ENCODE measurements at places on chromosomes 12 and 14. TPM values are rescaled to one million over a fixed set of nuclear protein-coding genes. Genes with fewer than 3 reads are reported as not detected.

DNA sequence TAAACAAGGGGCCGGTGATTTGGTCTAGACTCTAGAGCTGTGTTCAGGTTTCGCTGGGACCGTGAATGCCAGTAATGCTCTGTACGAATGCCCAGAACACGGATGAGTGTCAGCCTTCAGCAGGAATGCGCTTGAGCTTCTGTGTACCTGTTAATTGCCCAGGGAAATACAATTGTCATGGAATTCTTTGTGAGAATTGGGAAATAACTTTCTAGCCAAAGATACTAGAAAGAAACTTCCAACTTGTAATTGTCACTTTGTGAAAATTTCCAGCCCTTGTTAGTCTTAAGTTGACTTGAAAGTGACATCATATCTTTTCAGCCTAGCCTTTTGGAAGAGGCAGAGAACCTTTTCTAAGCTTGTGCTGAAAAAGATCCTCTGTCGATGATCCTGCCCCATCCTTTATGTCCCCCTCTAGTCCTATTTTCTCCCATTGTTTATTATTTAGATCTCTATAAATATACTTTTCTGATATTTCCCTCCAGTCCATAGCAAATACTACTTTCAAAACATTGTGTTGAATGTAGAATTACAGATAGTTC is 2.7 kb downstream of the CHST11 start:
- DNase-seq = no peak

DNA sequence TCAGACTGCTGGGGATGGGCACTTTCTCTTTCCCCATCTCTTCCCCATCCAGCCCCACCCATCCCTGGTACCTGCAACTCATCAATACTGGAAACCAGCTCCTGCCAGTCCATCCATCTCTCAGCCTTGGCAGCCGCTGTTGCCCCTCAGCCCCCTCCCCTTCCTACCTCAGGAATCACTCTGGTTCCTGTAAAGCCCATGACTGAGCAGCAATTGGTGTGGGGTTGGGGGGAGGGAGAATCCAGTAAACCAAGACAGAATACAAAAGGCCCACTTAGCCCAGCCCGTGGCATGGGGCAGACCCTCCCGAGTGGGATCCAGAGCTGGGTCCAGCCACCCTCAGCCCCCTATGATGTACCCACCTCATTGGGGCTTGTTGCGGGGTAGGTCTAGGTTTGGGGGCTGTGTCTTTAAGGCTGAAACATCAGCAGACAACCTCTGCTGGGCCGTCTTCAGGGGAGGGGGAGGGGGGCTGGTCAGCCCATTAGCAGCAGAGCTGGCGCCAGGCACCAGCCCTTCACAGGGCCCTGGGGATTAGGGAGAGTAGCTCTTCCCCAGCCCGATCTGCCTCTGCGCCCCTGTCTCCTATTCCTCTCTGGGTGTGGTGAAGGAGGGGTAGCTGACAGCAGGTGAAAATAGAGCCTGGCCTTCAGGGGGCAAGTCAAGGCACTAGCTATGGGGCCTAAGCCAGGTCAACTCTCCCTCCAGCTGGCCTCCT is 702 bp upstream of the PRPH start:
- DNase-seq = no peak

GRCh38 chr14:23470947-23471346 is 1.4 kb downstream of the NGDN start:
- DNase-seq = no peak

GRCh38 chr14:70955543-70956480 is 48.6 kb downstream of the PCNX1 start:
- peak; percentile 8 for DNase-seq

DNA sequence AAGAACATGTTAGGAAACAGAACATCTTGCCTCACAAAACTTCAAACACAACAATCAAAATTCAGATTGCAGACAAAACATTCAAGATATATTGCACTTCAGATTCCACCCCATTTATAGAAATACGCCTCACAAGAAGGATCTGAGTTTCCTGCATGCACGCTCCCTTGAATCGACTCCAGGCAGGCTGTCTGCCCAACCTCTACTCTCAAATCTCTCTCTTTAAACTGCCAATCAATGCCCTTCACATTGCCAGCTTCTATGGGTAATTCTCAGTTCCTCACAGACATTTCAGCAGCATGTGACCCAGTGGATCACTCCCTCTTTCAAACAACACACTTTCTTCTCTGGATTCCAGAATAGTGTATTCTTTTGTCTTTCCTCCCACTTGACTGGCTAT is 184.1 kb downstream of the PRKD1 start:
- DNase-seq = no peak

DNA sequence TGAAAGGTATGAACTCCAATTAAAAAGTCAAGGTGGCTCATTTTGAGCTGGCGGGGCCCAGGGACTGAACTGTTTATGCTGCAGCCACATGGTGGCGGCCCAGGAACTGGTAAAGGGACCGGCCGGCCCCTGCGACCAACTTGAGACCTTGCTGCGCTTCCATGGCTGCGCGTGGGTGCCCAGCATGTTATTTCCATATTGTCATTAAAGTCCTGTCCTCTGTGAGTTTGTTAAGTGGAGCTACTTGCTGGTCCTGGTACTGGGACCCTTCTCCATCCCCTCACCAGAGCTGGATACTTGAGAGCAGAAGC is 62.3 kb downstream of the BEGAIN start:
- peak; percentile 5 for DNase-seq

GRCh38 chr12:110613071-110613770 is 708 bp upstream of the TCTN1 start:
- DNase-seq = no peak

- peak; percentile 88 for DNase-seq
These were observed 135.9 kb downstream of the TMEM30B start for GRCh38 chr14:61145034-61145902.

GRCh38 chr12:115752913-115753726 is 524.4 kb downstream of the MED13L start:
- peak; percentile 68 for DNase-seq

- no peak for DNase-seq
These were observed 1.3 kb downstream of the STRAP start for GRCh38 chr12:15883536-15883935.

DNA sequence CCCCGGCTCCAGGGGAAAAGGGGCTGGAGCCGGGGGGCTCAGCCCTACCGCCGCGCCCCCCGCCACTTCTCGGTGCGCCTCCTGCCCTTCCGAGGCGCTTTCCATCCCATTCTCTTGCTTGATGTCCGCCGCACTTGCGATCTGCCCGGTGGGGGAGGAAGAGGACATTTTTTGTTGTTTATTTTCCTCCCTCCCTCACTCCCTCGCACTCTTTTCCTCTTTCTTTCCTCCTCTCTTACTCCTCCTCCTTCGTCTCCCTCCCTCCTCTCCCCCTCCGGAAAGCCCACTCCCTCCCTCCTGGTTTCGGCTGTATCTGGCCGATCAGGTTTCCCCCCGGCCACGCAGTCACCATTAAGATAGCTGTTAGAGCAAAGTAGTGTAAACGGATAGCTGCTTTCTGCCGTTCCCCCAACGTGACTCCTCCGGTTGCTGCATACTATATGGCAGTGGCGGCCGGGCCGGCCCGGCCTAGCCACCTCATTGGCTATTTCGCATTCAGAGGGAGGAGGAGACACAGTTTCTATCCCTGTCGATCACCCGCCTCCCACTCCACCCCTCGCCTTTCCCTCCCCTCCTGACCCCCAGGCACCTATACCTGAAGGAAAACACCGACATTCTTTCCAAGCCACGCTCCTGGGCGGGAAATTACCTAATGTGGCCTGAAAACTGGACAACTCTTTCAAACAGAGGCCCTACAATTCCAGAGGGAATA is at the start of gene SIX4:
Gene SIX4 (minus strand): TSS at position 445 of the 712 bp plus-strand sequence. CDS start 277 bp downstream, at position 168.
- peak; percentile 80 for DNase-seq

DNA sequence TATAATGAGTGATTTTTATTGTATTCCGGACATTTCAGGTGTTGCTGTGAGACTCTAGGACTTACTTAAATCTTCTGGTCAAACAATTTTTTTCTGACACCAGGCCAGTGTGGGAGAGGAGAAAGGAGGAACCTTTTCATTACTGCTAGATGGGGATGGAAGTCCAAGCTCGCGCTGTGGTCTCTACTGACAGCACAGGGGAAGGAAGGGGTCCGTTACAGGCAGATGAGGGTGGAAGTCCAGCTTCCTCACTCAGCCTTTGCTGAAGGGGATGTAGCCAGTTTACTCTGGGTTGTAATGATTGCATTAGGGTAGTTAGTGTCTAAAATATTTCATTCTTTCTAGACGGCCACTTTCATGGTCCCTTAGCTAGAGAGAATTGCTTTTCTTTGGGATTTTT is 26.3 kb upstream of the ST8SIA1 start:
- no peak for DNase-seq

- DNase-seq = peak; percentile 68
These were observed 136.4 kb upstream of the USP15 start for GRCh38 chr12:62123721-62124203.

DNA sequence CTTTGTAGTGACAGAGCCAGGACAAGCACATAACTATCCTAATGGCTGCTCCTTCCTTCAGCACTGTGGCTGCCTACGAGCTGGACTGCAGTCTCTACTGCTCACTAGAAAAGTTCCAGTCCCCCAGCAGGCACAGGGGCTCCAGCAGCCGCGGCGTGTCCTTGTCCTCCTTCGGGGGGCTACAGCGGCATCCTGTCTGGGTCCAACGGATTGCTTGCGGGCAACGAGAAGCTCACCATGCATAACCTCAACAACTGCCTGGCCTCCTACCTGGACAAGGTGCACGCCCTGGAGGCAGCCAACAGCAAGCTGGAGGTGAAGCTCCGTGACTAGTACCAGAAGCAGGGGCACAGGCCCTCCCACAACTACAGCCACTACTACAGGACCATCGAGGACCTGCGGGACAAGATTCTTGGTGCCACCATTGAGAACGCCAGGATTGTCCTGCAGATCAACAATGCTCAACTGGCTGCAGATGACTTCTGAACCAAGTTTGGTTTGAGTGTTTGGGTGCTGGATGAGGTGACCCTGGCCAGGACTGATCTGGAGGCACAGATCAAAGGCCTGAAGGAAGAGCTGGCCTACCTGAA is 169.4 kb downstream of the NDUFA12 start:
- DNase-seq = no peak

DNA sequence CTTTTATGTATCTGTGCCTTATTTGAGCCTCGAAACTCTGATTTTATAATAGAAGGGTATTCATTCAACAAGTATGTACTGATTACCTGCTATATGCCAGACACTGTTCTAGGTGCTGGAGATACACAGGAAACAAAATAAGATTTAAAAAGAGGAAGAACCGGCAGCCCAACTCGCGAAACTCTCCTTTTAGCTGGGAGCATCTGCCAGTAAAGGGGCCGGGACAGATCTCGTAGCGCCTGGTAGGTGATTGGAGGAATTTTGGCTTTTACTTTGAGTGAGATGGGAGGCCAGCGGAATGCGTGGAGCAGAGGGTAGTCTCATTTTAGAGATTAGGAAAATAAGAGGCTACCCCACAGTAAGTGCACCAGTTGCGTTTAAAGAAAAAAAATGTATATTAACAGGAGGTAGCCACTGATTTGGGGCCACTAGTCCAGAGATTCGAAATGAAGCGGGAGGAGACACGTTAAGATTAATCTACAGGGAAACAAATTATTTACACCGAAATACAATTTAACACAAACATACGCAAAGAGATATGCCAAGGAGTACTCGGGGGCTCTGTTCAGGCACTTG is 520 bp upstream of the MON2 start:
- DNase-seq = no peak

TPPP2 gene
- total RNA-seq = not detected

HOXC13 gene
- 4.4 TPM for total RNA-seq

RAB15 gene
- 10.1 TPM for total RNA-seq

RPL6 gene
- 2,241 TPM for total RNA-seq

TMEM30B gene
- total RNA-seq = not detected

Data from H4 (cell line).